ENCODE measurements at places on chromosomes 12 and 14.

- DNase-seq = no peak
Observed at GRCh38 chr12:45235087-45236025, 19.5 kb downstream of the ANO6 start.

DNA sequence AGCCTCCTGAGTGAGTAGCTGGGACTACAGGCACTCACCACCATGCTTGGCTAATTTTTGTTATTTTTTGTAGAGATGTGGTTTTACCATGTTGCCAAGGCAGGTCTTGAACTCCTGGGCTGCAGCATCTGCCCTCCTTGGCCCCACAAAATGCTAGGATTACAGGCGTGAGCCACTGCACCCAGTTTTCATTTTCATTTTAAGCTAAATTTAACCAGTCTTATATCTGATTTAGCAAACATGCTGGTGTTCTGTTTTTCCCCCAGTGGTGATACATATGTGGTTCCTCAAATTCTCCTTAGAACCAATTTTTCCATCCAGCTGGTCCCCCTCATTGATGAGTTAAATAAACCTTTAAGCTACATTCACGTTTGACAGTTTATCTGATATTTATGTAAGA is 43.8 kb upstream of the BICD1 start:
- no peak for DNase-seq

DNA sequence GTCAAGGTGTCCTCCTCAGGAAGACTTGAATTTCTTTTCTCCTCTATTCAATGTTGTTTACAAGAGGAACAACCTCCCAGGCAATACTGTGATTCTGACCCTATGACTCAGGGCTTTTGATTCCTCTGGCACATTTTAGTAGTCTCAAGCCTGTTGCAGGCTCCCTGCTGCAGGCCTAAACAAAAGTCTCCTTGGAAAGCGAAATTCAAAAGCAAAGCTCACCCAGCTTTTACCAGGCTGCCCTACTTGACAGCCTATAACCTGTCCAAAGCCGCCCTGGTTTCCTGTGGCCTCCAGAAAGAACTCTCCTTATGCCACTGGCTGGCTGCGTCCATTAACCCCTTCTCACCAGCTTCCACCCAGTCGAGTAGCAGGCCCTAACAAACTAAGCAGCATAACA is 11.6 kb downstream of the FGD6 start:
- DNase-seq = peak; percentile 57

DNA sequence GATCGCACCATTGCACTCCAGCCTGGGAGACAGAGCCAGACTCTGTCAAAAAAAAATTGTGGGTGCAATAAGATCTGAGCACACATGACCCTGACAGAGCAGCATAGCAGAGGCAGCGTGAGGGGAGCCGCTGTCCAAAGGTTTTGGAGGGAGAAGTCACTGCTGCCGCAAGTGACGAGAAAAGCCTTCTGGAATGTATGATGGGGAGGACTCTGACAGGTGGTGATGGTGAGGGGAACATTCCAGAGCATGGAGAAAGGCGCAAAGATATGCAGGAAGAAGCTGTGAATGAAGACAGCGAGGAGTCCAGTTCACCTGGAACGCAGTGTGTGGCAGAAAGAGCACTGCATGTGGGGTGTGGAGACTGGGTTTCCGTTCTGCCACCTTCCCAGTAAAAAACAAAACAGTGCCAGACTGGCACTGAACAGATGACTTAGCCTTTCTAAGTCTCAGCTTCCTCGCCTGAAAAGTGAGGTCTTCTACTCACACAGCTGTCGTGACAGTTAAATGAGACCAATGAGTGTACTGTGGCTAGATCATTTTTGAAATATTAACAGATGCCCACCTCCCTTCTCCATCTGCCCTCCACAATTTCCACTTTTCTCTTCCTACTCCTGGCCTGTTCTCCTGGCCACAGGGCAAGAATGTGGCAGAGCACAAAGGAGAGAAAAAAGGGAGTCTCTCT is 53.4 kb upstream of the PTHLH start:
- DNase-seq = no peak

- DNase-seq = no peak
Observed at GRCh38 chr12:51960890-51961289, 9.4 kb downstream of the ACVR1B start.

GRCh38 chr14:61282746-61283145 is 1.6 kb upstream of the TMEM30B start:
- DNase-seq = no peak

GRCh38 chr12:45285717-45286116 is 69.8 kb downstream of the ANO6 start:
- DNase-seq = no peak

GRCh38 chr14:58243790-58244555 is 670 bp upstream of the PSMA3 start:
- DNase-seq = no peak

- no peak for DNase-seq
Observed at GRCh38 chr12:49322367-49322707, 718 bp upstream of the TROAP start.

DNA sequence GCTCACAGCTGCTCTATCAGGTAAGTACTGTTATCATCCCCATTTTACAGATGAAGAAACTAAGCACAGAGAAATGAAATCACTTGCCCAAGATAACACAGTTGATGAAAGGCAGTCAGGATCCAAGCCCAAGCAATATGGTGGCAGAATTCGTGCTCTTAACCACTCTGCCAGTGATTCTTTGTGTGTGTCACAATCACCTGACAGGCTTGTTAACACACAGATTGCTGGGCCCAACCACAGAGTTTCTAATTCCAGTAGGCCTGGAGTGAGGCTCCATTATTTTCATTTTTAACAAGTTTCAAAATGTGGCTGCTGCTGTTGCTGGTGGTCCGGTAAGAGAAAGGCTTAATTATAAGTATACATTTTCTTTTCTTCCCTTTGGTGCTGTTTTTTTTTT is 134.2 kb downstream of the TGFB3 start:
- no peak for DNase-seq

DNA sequence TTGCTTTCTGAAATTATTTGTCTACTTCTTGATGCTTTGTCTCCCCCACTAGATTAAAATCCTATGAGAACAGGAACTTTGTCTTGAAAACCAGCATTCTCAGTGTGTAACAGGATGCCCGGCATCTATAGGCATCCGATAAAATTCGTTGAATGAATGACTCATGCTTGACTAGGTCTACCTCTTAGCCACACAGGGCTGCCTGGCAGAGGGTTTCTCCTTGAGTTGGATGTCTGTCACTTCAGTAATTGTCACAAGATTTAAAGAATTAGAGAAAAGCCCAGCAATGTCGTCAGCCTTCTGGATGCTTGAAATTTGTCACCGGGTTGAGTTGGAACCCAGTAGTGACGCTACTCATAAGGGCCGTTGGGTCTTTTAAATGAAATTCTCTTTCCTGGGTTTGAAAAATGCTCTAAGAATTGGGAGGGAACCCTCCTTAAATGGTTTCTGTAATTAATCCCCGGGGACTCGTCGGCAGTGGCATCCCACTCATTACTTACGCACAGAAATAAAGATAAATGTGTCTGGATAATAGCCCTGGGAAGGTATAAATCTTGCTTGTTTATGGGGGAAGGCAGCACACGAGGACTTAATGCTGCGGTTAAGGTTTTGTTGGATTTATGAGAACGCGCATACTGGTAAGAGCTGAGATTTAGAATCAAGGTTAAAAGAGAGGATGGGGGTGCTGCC is 194.1 kb downstream of the AACS start:
- no peak for DNase-seq

DNA sequence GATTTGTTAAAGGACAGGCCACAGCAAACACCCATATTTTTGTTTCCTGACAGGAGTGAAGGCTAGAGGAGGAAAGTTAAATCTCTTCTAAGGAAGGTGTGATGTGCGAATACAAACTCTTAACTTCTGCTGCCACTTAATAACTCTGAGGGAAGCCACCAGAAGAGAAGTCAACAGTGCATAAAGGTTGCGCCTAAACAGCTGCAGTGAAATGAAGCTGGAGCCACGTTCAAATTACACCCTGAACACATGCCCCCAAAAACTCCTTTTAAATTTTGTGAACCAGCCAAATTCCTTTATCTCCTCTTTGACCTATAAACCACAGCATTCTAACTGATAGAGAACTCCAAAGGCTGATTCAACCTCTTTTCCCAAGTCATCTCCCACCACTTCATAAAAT is 22.4 kb downstream of the DENND5B start:
- no peak for DNase-seq

GRCh38 chr12:71772735-71773134 is 18.1 kb downstream of the RAB21 start:
- DNase-seq = no peak

GRCh38 chr14:90678846-90679362 is 137.3 kb downstream of the TTC7B start:
- no peak for DNase-seq

- DNase-seq = no peak
Observed at GRCh38 chr12:4356041-4356327, 23.5 kb downstream of the FGF23 start.

GRCh38 chr12:99287136-99287535 is 360.4 kb upstream of the GARIN6 start:
- DNase-seq = no peak

- no peak for DNase-seq
Observed at GRCh38 chr12:8834230-8834629, 11.8 kb downstream of the A2ML1 start.

- DNase-seq = peak; percentile 79
Observed at GRCh38 chr12:113184900-113185179, 438 bp downstream of the DDX54 start.

- DNase-seq = no peak
Observed at GRCh38 chr14:47365233-47365632, 310.2 kb downstream of the MDGA2 start.

GRCh38 chr12:47805417-47805816 is 14.3 kb downstream of the HDAC7 start:
- no peak for DNase-seq

DNA sequence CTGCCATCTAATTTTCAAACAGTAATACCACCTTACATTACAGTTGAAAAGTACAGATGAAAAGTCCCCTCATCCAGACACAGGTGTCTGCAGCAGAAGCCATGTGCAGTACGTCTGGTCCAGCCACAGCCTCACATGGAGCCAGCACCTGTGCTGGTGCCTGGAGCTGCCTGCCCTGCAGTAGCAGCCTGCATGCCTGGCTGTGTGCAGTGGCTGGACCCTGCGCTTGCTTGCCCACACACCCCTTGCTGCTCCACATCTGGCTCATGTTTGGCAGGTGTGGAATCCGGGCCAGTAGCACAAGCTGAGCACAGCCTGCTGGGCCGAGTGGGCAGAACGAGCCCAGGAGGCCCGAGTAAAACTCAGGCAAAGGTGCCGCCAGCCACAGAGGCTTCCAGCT is 21.8 kb upstream of the CPM start:
- no peak for DNase-seq

DNA sequence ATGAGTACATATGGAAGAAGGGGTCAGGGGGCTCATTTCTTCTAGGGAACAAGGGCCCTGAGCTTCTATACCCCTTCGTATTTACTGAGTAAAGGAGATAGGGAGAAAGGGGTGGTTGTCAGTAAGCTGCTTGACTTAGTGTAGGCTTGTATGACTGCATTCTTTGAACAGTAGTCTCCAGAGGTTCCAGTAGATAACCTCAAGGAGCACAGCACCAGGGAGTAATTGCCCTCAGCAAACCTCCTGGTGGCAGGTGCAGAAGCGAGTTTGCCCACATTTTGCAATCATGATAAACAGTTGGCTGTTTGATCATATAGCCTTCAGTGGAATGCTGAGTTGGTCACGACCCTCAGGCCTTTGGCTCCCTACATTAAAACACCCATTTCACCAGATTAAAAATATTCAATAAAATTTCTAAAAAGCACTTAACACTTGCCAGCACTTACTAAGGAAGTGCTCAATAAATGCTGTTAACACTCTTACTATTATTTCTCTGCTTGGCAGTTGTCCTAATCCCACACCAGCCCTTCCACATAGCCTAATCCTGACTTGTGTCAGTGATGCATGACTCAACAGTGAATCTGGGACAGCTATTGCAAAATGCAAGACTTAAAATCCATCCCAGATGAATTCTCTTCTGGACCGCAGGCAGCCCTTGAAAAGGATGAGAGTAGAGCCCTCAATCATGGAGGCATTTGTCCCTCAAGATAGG is 3.7 kb upstream of the DHRS4L2 start:
- peak; percentile 90 for DNase-seq

GRCh38 chr14:69405762-69406161 is 7.3 kb downstream of the SLC39A9 start:
- no peak for DNase-seq

- DNase-seq = no peak
Observed at GRCh38 chr14:100653409-100653808, 66.2 kb upstream of the BEGAIN start.

DNA sequence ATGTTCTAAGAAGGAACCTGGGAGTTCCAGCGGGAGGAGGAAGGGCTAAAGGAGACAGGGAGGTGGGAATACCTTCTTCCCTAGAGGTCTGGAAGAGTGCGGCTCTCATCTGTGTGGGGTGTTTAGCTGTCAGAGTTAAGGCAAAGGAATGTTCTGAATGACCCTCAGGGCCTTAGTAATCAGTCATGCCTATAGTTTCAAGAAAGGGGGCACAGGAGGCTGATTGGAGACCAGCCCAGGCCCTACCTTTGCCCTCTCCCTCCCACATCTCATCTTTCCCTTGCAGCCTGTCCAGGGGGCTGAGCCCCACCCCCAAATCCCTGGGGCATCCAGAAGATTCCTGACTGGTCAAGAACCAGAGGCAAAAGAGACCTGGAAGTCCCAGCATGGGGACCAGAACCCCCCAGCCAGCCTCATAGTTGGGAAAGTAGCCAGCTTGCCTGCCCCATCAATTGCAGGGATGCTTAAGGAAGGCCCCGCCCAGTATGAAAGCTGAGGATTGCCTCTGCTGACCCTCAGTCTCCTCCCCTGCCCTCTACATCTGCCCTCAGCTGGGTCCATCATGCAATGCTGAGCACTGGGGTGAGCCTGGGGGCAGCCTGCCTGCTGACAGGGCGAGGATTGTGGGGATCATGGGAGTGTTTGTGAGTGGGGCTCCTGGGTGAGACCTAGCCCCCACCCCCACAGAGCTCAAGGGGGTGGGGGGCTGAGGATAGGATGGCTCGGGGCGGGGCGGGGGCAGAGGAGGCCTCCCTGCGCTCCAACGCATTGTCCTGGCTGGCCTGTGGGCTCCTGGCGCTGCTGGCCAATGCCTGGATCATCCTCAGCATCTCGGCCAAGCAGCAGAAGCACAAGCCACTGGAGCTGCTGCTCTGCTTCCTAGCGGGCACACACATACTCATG is 1.8 kb downstream of the GPR162 start:
- DNase-seq = no peak

DNA sequence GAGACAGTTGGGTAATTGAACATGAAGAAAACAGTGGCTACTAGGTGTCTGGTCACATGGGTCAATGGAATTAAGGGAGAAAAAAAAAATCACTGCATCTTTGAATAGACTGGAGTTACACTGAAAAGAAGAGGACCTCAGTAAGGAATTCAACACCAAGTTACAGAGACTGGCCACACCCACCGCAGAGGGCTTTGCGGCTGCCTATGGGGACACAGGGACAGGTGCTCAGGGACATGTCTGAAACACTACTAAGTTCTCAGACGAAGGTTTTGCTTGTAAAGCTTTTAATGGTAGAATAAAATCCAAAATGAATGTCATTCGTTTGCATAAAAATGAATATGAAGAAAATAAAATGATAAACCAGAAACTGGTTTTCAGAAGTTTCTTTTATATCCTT is 93.8 kb downstream of the STXBP6 start:
- DNase-seq = no peak

- peak; percentile 31 for DNase-seq
Observed at GRCh38 chr12:85865890-85866289, 8.2 kb upstream of the NTS start.

GRCh38 chr12:39443929-39444209 is 949 bp upstream of the KIF21A start:
- no peak for DNase-seq

- no peak for DNase-seq
Observed at GRCh38 chr12:593396-594270, 69.6 kb downstream of the NINJ2 start.
